ENCODE measurements at places on chromosomes 7 and 10.

DNA sequence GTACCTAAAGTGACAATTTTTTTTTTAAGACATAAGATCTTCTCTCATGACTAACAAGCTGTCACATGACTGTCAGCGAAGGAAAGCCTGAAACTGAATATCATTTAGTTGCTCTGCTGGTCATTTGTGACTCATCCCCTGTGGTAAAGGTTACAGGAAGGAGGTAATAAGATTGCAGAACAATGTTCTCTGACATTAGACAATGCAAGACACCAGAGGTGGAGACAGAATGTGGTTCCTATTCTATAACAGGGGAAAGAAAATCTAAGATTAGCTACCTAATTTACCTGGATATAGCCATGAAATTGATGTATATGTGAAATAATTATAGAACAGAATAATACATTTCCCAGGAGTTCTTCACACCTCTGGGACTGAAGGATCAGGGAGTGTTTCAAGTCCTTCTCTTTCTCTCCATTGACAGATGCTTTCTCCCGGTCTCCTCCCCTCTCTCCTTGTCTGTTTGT is 47.7 kb downstream of the LRGUK start:
- no peak for DNase-seq

DNA sequence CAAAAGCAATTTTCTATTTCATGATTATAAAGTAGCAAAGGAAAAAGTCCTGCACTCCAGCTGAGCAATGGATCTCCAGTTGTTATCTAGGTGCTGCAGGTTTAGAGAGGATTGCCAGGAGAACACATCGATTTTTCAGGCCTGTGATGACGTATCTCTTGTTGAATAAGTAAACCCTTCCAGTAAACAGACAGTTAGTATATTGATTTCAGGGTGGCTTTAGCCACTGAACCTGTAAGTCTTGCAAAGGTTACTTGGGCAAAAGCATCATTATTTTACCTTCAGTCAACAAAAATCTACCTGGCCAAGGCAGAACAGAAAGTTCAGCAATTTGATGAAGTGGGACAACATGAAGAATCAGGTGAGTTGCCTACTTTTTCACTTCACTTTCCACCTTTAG is 12.3 kb downstream of the EGFR start:
- DNase-seq, result no peak

DNA sequence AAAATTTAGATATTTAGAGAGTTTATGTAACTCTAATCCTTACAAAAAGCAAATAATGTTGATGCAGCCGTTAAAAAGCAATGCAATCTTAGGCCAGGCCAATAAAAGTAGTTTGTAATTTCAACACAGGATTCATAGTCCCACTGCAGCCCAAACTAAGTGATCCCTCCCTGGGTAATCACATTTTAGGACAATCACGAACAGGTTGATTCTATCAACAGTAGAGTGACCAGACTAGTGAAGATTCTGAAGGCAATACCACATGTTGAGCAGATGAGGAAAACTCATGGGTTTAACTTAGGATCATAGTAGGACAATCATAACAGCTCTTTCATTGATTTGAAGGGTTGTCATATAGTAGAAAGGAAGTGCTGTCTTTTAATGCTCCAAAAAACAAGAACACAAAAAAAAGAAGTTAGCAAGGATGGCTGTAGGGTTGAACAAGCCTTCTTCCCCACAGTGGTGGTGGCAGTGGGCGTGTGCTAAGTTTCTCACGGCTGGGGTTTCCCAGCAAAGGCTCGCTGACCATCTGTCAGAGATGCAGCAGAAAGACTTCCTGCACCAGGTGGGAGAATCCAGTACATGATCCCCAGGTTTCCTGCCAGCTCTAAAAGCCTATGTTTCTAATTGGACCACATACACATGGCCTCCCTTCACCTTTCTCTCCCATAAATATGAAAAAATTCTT is 212.2 kb downstream of the CHRM2 start:
- DNase-seq, result no peak

GRCh38 chr7:30428246-30429155 is 50.1 kb downstream of the NOD1 start:
- DNase-seq, result no peak

- DNase-seq, result no peak
Observed at GRCh38 chr7:82050792-82051191, 280.9 kb upstream of the HGF start.

DNA sequence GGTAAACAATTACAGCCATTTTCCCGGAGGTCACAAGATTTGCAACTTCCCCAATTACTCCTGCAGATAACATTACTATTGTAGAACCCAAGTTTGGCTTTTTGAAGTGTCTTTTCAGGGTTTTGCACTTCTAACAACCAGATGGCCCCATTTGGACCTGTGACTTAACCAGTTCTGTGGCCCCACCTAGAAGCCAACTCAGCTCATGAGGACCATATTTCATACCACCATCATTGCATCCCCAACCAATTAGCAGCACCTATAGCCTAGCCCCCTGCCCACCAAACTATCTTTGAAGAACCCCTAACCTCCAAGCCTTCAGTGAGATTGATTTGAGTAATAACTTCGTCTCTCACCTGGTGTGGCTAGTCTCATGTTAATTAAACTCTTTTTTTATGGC is 51.3 kb upstream of the WDR11 start:
- DNase-seq, result no peak

- no peak for DNase-seq
Observed at GRCh38 chr7:4769761-4770160, 5.7 kb upstream of the AP5Z1 start.

DNA sequence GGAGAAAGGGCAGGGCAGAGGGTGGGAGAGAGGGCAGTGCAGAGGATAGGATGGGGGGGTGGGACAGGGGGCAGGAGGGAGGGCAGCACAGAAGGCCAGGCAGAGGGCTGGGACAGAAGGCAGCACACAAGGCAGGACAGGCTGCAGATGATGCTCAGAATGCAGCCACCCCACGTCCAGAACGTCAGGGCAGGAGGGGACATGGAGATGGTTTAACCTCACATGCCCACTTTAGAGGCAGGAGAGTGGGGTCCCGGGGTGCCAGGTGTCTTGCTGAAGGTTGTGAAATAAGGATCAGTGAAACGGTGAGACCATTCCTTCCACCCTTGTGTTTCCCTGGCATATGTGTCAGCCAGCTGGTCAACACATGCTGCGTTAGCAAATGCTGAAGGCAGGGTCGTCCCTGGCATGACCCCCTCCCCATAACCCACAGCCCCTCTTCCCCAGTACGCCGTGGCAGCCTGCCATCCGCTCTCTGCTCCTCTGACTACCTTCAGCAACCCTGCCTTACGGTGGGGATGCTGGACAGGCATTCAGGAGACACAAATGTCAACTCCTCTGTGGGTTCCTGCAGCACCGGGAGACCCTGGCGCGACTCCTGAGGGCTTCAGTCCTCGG is 592.1 kb downstream of the DNAJB6 start:
- no peak for DNase-seq

- no peak for DNase-seq
Observed at GRCh38 chr7:103811997-103812396, 177.5 kb downstream of the RELN start.

- no peak for DNase-seq
Observed at GRCh38 chr10:37821237-37821636, 36.2 kb downstream of the ZNF248 start.

DNA sequence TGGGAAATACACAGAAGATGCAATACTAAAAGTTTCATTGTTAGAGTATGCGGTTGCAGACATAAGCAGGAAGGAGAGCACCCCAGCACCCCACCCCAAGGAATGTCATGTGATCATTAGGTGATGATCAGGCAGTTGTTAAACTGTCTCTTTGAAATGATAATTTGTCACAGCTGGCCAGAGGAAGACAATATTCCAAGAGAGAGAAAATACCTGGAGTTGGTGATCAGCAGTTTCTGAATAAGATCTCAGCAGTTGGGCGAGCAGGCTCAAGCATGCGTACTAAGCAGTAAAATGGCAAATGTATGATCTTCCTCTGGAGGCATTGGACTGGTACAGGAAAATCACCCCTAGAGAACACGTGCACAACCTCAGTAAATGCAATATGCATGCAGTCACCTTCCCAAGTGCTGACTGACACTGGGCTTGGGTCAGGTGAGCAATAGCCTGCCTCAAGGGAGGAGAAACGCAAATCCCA is 250.1 kb upstream of the MBL2 start:
- DNase-seq, result no peak

- DNase-seq, result no peak
Observed at GRCh38 chr7:13109201-13109600, 421.8 kb downstream of the ARL4A start.

DNA sequence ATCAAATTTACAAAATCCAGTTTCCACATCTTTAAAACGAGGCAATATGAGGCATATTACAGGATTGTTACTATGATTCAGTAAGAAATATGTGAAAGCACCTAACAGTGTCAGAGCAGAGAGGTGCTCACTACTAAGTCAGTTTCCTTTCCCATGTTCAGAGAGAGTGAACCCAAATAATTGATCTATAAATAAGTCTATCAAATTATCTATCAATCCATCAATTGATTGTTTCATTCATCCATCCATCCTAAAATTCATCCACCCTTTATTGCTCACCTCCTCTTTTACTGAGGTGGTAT is 340.8 kb downstream of the SUGCT start:
- no peak for DNase-seq

GRCh38 chr10:73899423-73899822 is 11.5 kb upstream of the PLAU start:
- DNase-seq, result no peak

Data from stimulated activated CD8-positive, alpha-beta memory T cell treated with anti-CD3 and anti-CD28 coated beads, Interleukin-7, amount 100 ng/mL, for 4 hours (primary cell).